ENCODE measurements at places on chromosomes 1 and 21.
A peak's percentile ranks its signal among the peaks of the same experiment; 100 is the strongest.

GRCh38 chr21:31665397-31665796, 5.9 kb downstream of the SOD1 start:
- no peak for DNase-seq

- DNase-seq = no peak
These were observed 9.3 kb upstream of the ARHGAP29 start for GRCh38 chr1:94246692-94247137.

GRCh38 chr1:165539908-165540307, 3.9 kb upstream of the LRRC52 start:
- DNase-seq = no peak

DNA sequence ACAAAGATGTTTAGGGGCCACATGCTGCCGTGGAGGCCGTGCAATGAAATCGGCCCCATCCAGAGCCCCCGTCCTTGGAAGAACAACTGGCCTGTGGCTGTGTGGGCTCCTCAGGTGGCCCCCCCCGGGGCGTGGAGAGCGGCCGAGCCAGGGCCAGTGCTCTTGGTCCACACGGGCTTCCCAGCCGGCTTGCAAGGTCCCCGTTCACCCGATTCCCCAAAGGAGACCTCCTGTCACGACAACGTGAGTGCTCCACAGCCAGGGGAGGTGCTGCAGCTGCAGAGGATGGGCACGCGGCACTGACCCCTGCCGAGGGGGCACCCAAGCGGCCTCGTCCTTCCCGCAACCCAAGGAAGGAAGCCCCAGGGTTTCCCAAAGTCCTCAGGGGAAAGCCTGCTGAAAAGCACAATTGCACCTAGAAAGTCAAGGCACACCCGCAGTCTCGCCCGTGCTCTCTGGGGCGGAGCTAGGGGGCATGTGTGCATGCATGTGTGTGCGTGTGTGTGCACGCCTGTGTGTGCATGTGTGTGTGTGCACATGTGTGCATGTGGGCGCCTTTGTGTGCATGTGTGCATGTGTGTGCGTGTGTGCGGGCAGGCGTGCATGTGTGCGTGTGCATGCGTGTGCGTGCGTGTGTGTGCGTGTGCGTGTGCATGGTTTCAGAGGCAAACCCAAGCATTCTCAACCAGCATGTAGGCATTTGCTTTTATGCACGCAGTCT, 48.2 kb downstream of the SLX9 start:
- no peak for DNase-seq

DNA sequence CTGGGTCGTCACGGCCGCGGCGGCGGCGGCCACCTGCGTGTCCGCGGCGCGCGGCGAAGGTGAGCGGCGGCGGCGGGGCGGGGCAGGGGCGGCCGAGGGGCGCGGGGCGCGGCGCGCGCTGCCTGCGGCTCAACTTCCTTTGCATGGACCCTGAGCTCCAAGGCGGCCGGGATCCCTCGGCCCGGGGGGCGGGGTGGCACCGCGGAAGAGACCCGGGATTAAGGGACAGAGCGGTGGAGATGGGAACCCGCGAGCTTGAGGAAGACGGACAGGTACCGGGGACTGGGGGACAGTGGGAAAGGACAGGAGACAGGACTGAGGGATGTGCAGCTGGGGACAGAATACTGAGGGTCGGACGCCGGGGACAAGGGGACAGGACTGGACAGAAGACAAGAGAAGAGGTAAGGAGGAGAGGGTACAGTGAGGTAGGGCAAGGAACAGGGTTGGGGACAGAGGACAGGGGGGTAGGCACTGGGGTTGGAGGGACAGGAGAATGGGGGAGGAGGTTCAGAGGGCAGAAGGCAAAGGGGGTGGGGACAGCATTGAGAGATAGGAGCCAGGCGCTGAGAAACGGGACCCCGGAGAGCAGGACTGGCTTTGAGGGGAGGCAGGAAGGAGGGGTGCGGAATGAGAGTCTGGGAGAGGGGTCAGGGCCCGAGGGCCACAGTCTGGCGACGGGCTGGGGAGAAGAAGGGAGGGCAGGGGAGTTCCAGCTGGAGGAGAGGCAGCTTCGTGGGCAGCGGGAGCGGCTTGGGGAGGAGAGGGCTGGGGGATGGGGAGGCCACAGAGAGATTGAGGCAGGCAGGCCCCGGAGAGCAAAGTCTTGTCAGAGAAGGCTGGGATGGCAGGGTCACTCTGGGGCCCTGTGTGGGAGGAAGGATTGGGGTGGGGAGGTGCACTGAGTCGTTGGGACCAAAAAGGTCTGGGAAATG, 648 bp downstream of the EPHA8 start:
- DNase-seq = no peak

DNA sequence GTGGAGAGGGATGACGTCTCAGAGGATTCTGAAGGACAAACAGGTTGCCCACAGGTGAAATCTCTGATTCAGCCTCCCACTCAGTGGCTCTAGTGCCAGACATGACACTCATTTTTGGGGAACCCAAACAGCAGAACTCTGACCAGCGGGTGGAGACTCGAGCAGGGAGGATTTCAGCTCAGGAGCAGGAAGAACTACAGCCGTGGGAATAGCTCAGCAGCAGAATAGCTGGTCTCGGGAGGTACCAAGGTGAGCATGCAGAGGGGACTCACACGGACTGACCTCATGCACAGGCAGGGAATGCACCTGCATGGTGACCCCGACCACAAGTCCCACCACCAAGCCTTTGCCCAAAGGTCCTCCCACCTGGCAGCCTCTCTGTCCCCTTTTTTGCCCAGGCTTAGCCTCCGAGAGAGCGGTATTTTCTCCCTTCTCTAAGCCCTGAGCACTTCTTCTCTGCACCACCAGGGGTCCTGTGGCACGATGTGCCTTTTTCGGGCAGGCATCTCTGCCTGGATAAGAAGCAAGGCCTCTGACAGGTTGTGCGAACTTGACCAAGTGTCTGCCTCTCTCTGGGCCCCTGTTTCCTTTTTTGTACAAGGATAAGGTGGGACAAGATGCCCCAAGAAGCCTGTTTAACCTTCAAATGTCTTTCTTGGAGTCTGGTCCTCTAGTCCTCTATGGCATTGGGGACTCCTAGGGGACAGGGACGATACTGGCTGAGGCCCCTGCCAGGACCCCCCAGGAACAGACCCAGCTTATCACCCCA, 8.8 kb upstream of the FGR start:
- peak; percentile 55 for DNase-seq

- DNase-seq = no peak
These were observed 532.4 kb downstream of the KIF26B start for GRCh38 chr1:245687152-245687635.

GRCh38 chr21:37509802-37510393, 143.3 kb downstream of the DYRK1A start:
- DNase-seq = no peak

GRCh38 chr21:30623362-30623761, 2.9 kb downstream of the KRTAP20-4 start:
- DNase-seq = no peak

- DNase-seq = no peak
These were observed 35.2 kb upstream of the MAB21L3 start for GRCh38 chr1:116075990-116076389.

- no peak for DNase-seq
These were observed 27.7 kb upstream of the SYT6 start for GRCh38 chr1:114181356-114181755.

GRCh38 chr21:45581322-45581712, 39.1 kb upstream of the SLC19A1 start:
- DNase-seq = no peak

GRCh38 chr21:38842079-38842478, 36.4 kb downstream of the ETS2 start:
- no peak for DNase-seq

DNA sequence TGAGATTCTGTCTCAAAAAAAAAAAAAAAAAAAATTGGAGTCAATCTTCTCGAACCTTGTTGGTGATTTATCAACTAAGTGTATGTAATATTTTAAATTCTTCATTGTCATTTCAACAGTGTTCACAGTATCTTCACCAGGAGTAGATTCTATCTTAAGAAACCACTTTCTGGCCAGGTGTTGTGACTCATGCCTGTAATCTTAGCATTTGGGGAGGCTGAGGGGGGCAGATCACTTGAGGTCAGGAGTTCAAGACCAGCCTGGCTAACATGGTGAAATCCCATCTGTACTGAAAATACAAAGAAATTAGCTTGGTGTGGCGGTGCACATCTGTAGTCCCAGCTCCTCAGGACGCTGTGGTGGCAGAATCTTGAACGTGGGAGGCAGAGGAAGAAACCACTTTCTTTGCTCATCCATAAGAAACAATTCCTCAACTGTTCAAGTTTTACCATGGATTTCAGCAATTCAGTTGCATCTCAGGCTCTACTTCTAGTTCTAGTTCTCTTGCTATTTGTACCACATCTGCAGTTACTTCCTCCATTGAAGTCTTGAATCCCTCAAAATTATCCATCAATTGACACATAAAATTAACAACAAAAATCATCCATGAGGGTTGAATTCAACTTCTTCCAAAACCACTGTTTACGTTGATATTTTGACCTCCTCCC, 30.4 kb upstream of the EYA3 start:
- DNase-seq = no peak
